ENCODE measurements at places on chromosomes 5 and 9. TPM values are rescaled to one million over a fixed set of nuclear protein-coding genes. Genes with fewer than 3 reads are reported as not detected.

The TMEM252 gene
- not detected for total RNA-seq

The TMEFF1 gene
- not detected for total RNA-seq

The PTTG1 gene
- total RNA-seq: 2.4 TPM

The SAP30L gene
- total RNA-seq: 46.6 TPM

The ORM2 gene
- not detected for total RNA-seq

The TXN gene
- total RNA-seq: 120 TPM

The EDIL3 gene
- total RNA-seq: 15.1 TPM

The DEPDC1B gene
- total RNA-seq: not detected

The BRD9 gene
- 50.3 TPM for total RNA-seq

The F12 gene
- not detected for total RNA-seq

The CYSRT1 gene
- not detected for total RNA-seq

The QSOX2 gene
- 7.9 TPM for total RNA-seq

The NDST1 gene
- 10.9 TPM for total RNA-seq

The FOXD1 gene
- not detected for total RNA-seq

The SLC34A3 gene
- total RNA-seq: not detected

The PCDHB7 gene
- total RNA-seq: 6.5 TPM

The GOLPH3 gene
- total RNA-seq: 93.7 TPM

The BAAT gene
- total RNA-seq: not detected

The ZNF454 gene
- total RNA-seq: 11.8 TPM

The TNFSF8 gene
- 0.51 TPM for total RNA-seq

All from uterus (tissue), 4 donors.